Activated CD4-positive, alpha-beta T cell treated with anti-CD3 and anti-CD28 coated beads, Interleukin-2, amount 50 U/mL, for 4 hours (primary cell): ENCODE measurements at places on chromosomes 6 and 20.

- DNase-seq, result no peak
Measured at GRCh38 chr6:20778459-20778858, 244.2 kb downstream of the CDKAL1 start.

- no peak for DNase-seq
Measured at GRCh38 chr6:151689499-151690201, 117.8 kb upstream of the ESR1 start.

GRCh38 chr6:36269834-36270705 lies at the start of gene PNPLA1:
PNPLA1 (plus strand) TSS chr6:36270060; CDS start chr6:36270460, 400 bp downstream.
- no peak for DNase-seq

GRCh38 chr6:31446481-31446880 lies 43.1 kb downstream of the MICA start:
- no peak for DNase-seq

DNA sequence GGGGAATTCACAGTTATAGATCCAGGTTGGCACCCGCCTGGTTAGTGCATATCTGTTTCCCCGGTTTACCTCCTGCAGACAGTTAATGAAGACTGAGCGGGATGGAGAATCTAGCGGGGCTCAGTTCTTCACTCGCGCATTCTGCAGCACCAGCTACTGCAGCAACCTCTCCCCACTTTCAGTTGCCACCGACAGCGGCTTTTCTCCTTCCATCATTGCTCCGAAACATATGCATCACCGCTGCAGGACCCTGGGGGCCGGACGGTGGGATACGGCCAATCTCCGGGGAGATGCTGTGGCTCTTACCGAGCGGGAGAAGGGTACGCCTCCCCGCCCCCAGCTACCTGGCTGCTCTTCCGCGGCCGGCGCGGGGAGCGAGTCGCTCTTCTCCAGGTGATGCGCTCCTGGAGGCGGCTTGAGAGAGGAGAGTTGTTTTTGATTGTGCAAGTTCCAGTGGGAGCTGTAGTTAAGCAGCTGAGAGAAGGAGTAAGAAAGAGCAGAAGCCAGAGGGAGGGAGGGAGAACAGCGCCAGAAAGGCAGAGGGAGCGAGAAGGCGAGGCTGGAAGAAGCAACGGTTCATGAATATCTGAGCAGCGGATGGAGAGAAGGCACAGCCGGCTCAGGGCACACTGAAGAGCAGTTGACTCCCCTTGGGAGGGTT lies at the start of gene SGK1:
Gene SGK1, minus strand, starts transcription at position 642 of the 661 bp plus-strand sequence. CDS start 652 bp downstream, outside the sequence.
- peak; percentile 4 for DNase-seq
